Activated naive CD4-positive, alpha-beta T cell treated with anti-CD3 and anti-CD28 coated beads, Interleukin-2, amount 50 U/mL, for 16 hours (primary cell): ENCODE measurements at places on chromosomes 2 and 18.

GRCh38 chr2:76298041-76298440 is 587.3 kb upstream of the GCFC2 start:
- no peak for DNase-seq

DNA sequence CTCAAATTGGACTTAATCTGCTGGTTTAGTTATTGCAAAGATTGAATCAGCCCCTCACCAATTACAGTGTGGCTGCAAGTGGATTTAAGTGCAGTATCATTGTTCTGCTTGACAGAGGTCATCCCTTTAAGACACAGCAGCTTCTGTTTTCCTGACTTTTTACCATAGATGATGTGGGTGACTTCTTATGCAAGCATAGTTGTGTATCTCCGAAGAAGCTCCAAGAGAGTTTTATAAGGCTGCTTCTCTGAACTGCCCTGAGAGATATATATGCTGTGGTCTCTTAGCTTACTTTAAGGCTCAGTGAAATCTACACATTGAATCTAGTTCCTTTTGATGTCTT is 3.5 kb downstream of the TRIB2 start:
- DNase-seq, result no peak

GRCh38 chr18:48926420-48926857 is 24.3 kb downstream of the SMAD7 start:
- no peak for DNase-seq

- DNase-seq, result no peak
Observed at GRCh38 chr2:7911196-7911595, 770.7 kb upstream of the ID2 start.

GRCh38 chr18:1018181-1018681 is 113.6 kb downstream of the ADCYAP1 start:
- DNase-seq, result no peak

DNA sequence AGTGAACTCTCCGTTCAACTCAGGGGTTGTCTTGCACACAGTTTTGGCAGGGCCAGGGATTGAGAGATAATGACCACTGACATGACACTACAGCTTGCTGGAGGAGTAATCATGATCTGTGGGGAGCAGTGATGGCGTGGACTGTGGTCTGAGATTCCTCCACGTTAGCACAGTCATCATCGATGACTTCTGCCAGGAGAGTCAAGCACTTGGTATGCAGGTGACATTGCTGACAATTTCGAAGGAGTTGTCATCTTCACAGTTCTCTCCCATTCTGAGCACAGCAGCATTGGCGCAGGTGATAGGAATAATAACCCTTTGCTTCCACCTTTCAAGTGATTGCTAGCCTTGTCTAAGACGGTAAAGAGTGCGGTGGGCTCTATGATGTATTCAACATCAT is 79.8 kb downstream of the SGPP2 start:
- DNase-seq, result no peak

- no peak for DNase-seq
Observed at GRCh38 chr2:27572439-27572838, 10.4 kb upstream of the ZNF512 start.

DNA sequence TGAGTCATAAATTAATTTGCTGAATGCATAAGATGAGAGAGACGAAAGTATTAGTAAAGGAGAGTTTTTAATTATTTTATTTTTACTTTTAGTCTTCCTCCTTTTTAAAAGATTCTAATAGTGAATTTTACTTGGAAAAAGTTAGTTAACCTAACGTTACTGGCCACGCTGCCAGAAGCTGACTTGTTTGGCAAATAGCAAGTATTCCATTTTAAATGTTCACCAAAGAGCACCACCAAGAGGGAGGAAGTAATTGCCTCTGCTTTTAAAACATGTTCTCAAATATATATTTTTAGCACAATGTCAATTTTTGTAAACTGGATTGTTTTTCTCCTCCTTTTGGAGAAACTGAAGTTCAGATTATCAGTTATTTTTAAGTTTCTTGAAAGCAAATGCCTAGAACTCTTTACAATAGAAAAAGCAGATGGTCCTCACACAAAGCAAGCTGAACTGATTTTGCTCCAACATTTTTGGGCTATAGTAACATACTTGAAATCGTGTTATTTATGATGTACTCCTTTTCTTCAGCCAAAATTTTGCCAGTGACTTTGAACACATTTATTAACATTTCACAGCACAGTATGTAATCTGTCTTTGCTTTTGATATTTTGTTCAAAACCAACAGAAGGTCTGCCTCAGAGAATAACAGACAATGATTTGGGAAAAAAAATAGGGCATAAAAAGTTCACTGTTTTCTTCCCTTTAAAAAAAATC is 1311.0 kb upstream of the FAM98A start:
- no peak for DNase-seq

- no peak for DNase-seq
Observed at GRCh38 chr2:58146707-58147106, 94.4 kb downstream of the FANCL start.

GRCh38 chr2:198325359-198325758 is 521.0 kb downstream of the PLCL1 start:
- no peak for DNase-seq

DNA sequence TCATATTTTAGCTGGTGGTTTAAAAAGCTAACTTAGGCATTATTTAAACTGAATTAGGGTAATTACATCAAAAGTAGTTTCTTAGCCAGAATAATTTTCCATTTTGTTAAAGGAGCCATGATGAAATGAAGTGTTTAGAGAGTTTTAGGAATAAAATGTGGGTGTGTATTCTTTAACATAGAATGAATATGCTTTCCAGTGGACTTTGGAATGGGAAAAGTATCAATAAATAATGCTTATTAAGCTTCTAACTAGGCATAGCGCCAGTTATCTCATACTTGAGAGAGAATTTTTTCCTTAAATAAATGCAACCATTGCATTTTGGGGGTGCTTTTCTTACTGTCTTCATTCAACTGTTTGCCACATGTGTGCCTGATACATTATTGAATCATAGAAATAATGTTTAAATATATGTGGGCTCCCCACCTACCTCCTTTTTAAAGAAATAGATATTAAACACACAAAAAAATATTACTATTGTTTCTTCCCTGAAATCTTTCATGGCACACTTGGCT is 90.4 kb downstream of the CAMKMT start:
- no peak for DNase-seq

GRCh38 chr2:208251098-208251497 is 3.8 kb downstream of the IDH1 start:
- no peak for DNase-seq

- no peak for DNase-seq
Observed at GRCh38 chr2:96103761-96104486, 12.4 kb downstream of the ADRA2B start.

DNA sequence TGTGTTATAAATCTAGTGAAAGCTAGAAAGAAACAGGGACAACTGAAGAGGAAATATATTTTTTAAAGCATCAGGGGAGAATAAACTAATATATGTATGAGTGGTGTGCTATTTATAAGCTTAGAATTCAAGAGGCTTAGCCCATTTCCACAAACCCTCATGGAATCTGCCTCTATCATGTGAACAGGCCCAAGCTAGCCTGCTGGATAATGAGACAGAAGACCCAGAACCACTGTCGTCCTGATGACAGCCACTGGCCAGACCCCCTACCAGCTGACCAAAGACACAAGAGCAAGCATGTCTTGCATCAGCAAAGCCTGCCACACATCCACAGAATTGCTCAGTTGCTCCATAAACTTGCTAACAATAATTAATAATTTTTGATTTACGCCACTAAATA is 382.3 kb upstream of the NXPH2 start:
- no peak for DNase-seq

- no peak for DNase-seq
Observed at GRCh38 chr2:102070058-102070642, 72.4 kb upstream of the IL1R1 start.

GRCh38 chr2:231334981-231335380 is 60.5 kb upstream of the B3GNT7 start:
- DNase-seq, result no peak

DNA sequence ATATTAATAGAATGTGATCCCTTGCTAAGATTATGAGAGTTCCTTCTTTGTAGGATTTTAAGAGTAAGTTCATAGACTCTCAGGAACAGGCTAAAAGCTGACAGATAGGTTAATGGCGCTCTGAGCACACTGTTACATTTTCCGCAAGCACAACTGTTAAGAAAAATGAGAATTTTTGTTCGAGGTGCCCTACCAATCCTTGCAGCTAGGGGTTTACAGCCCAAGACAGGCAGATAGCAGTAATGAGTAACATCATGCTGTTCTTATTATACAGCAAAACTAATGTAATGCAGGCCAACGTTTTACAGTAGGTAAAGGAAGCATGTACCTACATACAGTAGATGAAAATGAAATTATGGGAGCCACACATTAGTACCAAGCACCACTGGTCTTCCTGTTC is 11.2 kb upstream of the BOD1L2 start:
- no peak for DNase-seq

- DNase-seq, result no peak
Observed at GRCh38 chr2:213251618-213252017, 32.6 kb upstream of the SPAG16 start.

GRCh38 chr18:40882468-40882867 is 1072.6 kb upstream of the PIK3C3 start:
- no peak for DNase-seq

GRCh38 chr2:287471-287885 is 413 bp downstream of the ALKAL2 start:
- no peak for DNase-seq

DNA sequence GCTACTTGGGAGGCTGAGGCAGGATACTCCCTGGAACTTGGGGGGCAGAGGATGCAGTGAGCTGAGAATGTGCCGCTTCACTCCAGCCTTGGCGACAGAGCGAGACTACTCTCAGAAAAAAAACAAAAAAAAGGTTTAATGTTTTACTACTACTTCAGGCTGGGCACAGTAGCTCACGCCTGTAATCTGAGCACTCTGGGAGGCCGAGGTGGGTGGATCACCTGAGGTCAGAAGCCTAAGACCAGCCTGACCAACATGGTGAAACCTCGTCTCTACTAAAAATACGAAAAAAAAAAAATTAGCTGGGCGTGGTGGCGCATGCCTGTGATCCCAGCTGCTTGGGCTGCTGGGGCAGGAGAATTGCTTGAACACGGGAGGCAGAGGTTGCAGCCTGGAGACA is 75.7 kb upstream of the ATIC start:
- DNase-seq, result no peak

DNA sequence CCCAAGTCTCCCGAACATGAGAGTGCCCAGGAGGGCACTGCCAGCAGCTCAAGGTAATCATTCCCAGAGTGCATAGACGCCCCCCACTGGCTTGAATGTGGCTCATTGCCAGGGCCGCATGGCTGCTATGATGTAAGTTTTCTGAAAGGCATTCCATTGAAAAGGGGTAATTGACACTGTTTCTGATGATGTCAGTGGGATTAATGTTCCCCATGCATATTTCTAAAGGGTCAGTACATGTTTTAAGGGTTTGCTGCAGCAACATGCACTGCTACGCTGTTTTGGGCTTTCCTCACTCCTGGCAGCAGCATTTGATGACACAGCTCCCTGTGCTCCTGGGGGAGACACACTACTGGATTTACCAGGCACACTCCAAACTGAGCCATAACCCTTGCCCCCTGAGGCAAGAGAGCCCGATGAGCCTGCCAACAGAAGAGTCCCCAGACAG is 36.7 kb downstream of the KIAA2012 start:
- no peak for DNase-seq

- no peak for DNase-seq
Observed at GRCh38 chr2:217993138-217993537, 9.7 kb downstream of the TNS1 start.

DNA sequence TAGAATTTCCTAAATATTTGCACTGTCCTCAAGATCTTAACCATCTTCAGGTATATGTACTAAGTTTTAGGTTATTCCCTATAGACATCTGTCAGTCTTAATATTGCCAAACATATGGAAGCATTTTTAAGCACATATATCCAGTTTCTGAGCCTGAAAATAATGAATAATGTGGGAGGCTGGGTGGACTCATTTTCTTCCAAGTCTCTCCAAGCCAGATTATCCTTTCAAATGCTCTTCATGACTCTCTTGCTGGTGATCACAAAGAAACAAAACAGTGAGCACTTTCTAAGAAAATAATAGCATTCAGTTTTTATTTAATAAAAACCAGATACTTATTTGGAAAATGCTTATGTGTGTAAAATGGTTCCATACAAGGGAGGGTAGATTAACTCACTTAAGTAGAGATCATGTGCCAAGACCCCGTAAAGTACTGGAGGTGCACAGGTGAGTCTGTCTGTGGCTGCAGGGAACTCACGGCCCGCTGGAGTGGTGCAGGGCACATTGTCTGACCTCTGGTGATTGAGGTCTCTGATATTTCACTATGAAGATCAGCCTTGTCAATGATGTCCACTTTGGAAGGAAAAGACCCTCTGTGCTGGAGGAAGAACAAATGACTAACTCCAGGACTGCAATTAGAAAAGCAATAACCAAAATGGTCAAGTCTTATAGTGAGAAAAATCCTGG is 161.6 kb downstream of the TMEM18 start:
- no peak for DNase-seq

GRCh38 chr2:3606028-3606369 is 11.1 kb downstream of the COLEC11 start:
- DNase-seq, result no peak

DNA sequence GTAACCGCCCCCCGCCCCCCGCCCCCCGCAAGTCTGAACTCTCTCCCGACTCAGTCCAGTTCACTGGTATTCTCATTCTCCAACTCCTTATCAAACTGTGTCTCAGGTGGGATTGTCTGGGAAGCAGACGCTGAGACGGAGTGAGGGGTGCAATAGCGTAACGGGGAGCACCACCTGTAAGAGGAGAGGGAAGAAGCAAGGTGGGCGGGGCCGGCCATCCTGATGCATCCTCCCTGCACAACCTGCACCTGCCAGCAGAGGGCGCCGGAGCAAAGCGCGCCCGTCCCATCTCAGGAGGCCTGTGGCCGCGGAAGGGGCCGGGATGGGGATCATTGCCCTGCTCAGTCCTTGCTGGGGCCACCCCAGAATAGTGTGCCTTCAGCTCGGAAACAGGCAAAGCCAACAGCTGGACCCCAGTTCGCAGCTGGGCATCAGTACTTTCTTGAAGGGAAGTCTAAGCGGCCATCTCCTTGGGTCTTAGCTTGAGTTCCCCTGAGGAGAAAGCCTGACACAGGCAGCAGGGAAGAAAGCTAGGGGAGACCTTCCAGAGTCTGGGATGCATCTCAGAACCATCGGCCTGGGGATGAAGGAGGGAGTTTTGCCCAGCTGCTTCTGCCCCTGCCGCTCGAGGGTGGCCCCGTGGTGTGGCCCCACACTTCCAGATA is 208.0 kb downstream of the TFCP2L1 start:
- peak; percentile 65 for DNase-seq

DNA sequence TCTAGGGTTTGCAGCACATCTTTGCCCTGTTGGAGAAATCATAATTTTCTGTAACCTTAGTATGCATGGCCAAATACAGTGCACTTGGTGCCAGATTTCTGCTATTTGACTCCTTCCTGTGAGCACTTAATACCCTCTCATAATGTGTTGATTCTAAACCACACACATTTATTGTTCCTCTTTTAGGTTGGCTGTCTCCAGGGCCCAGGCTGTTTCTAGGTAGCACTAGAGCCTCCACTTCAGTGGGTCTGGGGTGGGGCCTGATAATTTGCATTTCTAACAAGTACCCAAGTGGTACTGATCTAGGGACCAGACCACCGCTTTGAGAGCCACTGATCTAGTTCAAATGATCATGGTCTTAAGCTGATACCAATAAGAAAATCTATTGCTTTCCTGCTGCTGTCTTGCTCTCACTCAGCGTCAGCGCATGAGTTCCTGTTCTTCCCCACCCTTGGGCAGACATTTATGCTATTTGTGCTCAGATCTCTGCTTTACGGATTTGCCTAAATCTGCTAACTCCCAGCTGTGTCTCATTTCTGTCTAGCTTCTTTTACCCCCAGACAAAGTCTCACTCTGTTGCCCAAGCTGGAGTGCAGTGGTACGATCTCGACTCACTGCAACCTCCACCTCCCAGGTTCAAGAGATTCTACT is 7.4 kb downstream of the PTRHD1 start:
- DNase-seq, result no peak
